ENCODE measurements at places on chromosomes 3 and 15.
A peak's percentile ranks its signal among the peaks of the same experiment; 100 is the strongest.

DNA sequence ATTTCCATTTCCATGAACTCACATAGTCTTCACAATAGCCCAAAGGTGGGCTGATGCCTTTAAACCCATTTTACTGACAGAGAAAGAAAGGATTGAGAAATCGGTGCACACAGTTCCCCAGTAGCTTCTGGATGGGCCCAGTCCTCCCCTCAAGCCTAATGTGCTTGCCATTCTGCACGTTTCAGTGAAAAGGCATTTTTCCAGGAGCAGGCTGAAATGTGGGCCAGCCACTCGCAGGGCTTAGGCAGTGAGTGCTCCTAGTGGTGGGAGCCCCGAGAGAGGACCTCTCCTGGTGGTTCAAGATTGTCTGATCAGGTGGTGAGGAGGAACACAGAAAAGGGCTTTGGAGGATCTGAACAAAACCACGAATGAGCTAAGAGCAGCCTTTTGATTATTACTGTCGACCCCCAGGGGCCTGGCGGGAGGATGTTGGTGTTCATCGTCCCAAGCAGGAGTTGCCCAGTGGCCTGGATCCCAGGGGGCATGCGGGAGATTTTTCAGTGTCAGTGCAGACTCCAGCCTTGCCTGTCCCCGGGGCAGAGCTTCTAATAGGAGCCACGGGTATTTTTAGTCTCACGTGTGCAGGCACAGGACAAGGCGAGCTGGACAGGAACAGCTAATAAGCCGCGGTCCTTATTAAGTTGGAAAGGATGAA lies 8.7 kb upstream of the KY start:
- DNase-seq = no peak

GRCh38 chr3:72811571-72811970 lies 36.7 kb downstream of the SHQ1 start:
- DNase-seq = no peak

- peak; percentile 67 for DNase-seq
These were observed 50.5 kb upstream of the SPSB4 start for GRCh38 chr3:141000686-141001085.

- no peak for DNase-seq
These were observed 188.5 kb downstream of the ALCAM start for GRCh38 chr3:105555206-105555605.

DNA sequence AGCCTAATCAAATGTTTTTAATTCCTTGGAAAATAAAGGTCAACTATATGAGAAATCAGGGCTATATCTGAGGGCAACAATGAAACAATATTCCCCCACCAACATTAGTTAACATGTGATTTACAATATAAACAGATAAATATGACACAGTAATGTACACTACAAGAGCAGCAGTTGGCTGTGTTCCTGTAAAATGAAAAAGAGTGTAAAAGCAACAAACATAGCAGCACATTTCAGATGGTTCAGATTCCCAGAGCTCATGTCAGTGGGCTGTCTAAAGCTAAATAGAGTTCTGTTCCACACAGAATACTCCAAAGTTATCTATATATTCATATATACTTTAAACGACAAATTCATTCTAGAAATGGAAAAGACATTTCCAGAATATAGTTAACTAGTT lies 42.6 kb downstream of the ANKRD28 start:
- DNase-seq = no peak

DNA sequence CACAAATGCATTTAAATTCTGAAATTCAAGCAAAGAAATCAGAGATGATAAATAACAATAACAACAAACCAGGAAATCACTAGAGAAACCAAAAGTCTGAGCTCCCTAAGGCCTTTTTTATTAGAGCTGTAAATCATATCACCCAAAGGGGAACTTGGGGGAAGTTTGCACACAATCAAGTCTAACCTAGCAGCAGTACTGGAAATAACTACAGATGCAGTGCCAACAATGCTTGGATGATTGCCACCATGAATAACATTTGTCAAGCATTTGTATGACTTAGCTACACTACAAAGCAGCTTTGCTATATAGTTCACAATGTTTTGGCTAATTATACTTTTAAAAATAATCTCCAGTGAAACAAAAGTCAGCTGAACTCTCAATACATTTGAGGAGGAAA lies 27.8 kb downstream of the SHQ1 start:
- no peak for DNase-seq

GRCh38 chr15:71366926-71367325 lies 251.7 kb downstream of the THSD4 start:
- DNase-seq = peak; percentile 12

- DNase-seq = peak; percentile 20
These were observed 29.7 kb downstream of the ACAD11 start for GRCh38 chr3:132629928-132630327.

GRCh38 chr15:56468401-56468800 lies 3.5 kb upstream of the MNS1 start:
- peak; percentile 52 for DNase-seq

DNA sequence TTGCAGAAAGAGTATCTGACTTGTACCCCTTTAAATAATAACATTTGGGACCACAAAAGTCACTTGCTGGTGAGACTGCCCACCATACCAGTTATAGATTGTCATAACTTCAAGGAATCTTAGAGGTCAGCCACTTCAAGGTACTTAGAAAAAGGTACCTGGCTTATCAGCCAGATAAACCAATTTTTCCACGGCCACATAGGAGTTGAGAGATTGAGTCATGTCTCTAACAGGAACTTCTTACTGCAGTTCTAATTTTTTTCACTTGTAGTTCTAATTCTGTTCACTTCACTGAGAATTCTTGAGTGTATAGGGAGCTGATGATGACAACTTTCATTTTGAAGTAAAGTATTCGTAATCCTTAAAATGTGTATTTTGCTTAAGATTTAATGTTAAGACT lies 317.1 kb upstream of the CBLB start:
- DNase-seq = no peak

Measured in DMS53 (cell line).